Right renal pelvis (tissue), 4 donors: ENCODE measurements at places on chromosomes 4 and X. TPM values are rescaled to one million over a fixed set of nuclear protein-coding genes. Genes with fewer than 3 reads are reported as not detected.

The USP26 gene
- polyA plus RNA-seq, result not detected

DNA sequence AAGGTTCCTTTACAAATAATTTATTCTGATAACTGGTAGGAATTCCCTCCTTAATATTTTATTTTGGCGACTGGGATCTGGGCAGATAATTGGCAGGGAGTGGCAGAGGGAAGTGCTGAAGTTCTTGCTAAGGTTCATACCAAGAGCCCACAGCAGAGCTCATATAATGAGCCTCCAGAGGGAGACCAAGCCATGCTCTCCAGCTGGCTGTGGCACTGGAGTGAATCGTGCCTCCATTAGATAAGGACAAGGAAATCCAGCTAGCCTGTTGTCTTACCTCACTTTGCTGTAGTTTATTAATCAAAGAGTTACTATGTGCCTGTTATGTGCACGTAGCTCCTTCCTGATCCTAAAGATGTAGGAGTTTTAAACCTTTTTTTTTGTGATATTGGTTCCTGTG is 1.3 kb downstream of the ASB12 start:
- no peak for DNase-seq

DNA sequence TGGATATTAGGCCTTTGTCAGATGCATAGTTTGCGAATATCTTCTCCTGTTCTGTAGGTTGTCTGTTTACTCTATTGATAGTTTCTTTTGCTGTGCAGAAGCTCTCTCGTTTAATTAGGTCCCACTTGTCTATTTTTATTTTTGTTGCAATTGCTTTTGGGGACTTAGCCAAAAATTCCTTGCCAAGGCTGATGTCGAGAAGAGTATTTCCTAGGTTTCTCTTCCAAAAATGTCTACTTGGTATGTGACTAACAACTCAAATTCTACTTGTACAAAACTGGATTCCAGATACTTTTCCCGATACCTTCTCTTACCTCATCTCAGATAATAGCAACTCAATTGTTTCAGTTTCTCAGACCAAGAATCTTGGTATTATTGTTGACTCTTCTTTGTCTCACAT is 142.4 kb upstream of the GLRA2 start:
- no peak for DNase-seq

DNA sequence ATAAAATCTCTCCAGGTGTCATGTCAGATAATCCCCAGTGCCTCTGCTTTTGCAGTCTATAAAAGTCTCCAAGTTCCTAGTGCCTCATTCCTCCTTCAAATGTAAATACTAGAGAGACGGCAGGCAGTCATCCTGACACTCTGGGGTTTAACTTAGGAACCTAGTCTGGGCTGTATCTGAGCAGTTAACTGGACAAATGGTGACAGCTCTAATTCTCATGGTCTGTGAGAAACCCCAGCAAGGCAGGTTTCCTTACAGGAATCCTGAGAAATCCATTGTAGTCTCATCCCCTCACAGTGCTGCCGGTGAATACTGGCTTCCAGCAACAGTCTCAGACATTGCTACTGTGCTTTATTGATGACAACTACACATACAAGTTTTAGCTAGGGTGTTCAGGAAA is 246.8 kb downstream of the SNCA start:
- DNase-seq, result no peak

- peak; percentile 6 for DNase-seq
These were observed 25.1 kb downstream of the OCRL start for GRCh38 chrX:129565046-129565650.

DNA sequence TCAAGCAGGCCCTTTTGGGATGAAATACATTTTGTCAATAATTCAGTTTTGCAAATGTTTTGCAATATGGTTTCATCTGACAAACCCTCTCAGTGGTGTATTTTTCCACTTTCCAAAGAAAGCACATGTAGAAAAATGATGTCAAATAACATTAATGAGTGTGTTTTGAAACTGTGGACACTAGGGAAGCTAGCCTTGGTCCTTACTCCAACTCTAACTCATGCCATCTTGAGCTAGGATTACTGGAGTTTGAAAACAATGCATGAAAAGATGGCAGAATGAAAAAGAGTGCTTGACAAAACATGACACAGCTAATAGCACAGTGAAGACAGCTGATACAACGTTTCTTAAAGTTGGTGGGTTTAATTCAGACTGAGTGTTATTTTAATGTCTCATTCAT is 41.4 kb downstream of the HAND2 start:
- DNase-seq, result no peak

The DUX4 gene
- polyA plus RNA-seq, result 0.27 TPM

The BEND4 gene
- 0.97 TPM for polyA plus RNA-seq

DNA sequence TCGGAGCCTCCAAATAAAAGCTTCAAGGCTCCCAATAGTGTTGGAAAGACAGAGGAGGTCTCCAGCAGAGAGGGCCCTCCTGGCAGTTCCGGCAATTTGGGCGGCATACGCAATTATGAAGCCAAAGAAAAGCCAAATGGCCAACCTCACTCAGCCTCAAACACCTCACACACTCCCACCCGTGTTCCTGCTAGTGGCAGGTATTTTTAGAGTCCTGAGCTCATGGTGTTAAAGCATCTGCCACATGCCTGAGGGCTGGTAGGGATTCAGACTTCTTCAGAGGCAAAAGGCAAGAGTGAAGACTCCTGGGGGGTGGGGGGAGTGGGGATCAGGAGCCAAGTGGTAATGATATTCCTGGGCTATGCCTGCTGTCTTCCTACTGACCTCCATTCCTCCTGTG is 7.4 kb downstream of the RAB33A start:
- DNase-seq, result no peak

The TEX11 gene
- 0.05 TPM for polyA plus RNA-seq

- no peak for DNase-seq
These were observed 160.0 kb upstream of the ARX start for GRCh38 chrX:25175743-25176142.

- DNase-seq, result no peak
These were observed 566.2 kb downstream of the MID1IP1 start for GRCh38 chrX:39367416-39367815.

The UGT2A3 gene
- 110 TPM for polyA plus RNA-seq

DNA sequence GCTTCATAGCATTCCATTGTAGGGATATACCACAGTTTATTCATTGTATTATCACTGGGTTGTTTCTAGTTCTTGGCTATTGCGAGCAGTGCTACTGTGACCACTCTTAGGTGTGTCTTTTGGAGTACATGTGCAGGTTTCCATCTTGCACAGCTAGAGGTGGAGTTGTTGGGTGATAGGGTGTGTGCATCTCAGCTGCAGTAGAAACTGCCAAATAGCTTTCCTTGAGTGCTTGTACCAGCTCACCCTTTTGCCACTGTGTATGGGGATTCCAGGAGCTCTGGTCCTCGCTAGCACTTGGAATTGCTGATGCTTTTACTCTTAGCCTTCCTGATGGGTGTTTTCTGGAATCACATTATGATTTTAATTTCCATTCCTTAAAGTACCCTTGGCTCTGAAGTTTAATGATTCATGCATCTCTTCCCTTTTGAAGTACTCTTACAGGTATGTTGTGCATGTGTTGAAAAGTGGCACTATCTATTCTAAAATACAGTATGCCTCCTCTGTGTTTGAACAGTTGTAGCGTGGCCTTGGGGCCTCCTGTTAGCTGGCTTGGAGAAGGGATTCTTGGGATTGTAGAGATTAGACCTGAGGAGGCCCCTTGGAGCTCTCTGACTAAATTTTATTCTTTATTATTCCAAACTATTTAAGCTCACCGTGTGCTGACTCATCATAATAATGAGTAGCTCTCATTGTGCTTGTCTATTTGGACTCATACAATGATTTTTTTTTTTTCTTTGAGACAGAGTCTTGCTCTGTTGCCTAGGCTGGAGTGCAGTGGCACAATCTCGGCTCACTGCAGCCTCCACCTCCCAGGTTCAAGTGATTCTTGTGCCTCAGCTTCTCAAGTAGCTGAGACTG is 38.4 kb downstream of the HTT start:
- DNase-seq, result no peak

The TXK gene
- 2.3 TPM for polyA plus RNA-seq

DNA sequence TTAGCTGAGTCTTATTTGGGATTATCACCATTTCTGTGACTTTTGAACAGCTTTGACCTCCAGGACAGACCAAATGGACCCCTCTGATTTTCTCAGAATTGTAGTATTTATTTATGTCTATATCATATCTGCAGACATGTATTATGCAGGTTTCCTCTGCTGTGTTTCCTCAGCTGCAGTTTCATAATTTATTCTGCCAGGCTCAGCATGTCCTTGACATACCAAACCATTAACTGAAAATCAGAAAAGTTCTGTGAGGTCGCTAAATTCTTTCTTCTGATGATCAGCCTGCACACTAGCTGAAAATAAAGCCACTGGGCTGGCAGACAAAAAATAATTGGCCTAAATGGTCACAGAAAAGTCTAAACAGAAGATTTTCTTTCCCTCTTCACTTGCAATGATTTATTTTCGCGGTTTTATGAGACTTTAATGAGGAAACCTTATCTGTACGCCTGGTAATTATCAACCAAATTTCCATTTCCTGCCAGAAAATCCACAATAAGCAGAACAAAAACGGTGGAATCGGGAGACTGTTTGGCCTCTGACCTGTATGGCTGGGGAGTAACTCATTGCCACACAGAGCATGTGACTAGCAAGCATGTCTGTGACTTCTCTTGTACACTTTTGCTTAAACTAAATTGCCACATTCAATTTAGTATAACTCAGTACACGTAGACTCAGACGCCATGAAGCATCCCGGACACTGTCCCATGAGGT is 150.9 kb downstream of the ENPP6 start:
- DNase-seq, result peak; percentile 33

DNA sequence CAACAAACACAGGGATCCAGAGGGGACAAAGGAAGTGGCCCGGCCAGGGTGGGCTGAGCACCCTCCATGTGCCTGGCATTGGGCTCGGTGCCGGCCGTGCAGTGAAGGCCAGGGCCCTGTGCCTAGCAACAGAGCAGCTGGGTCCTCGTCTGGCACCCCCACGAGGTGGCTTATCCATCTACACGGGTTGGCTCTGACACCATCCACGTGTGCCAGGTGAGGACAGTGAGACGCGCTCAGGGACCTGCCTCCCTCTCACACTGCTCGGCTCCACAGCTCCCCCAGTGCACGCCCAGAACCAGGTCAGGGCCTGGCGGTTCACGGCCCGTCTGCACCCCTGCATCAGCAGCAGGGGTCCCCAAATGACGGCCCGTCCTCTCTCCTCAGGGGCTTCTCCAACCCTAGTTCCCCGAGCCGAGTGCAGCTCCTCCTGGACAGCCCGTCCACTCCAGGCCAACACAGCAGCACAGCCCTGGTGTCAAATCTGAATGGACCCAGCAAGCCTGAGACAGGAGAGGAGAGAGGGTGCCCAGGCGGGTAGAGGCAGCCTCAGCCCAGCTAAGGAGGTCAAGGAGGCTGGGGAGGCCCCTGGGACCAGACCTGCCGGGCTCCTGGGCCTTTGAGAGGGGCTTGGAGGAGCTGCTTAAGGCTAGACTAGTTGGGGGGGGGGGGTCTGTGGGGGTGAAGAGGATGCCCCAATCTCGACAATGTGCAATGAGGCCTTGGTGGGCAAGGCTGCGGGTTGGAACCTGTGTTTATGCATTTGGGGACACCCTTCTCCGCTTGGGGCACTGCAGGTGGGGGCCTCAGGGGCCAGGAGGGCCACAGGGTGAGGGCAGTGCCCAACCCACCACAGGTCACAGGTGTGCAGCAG is 113.6 kb downstream of the FAM53A start:
- DNase-seq, result no peak

DNA sequence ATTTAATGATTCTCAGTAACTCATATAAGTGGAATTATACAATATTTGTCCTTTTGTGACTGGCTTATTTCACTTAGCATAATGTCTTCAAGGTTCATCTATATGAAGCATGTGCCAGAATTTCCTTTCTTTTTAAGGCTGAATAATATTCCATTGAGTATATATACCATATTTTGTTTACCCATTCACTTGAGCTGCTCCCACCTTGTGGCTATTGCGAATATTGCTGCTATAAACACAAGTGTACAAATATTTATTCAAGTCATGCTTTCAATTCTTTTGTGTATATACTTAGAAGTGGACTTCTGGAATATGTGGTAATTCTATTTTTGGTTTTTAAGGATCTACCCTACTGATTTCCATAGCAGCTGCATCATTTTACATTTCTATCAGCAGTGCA is 219.1 kb downstream of the MID1 start:
- no peak for DNase-seq

GRCh38 chr4:600166-600565 is 24.1 kb upstream of the TMEM271 start:
- no peak for DNase-seq

The FOXR2 gene
- polyA plus RNA-seq, result not detected

DNA sequence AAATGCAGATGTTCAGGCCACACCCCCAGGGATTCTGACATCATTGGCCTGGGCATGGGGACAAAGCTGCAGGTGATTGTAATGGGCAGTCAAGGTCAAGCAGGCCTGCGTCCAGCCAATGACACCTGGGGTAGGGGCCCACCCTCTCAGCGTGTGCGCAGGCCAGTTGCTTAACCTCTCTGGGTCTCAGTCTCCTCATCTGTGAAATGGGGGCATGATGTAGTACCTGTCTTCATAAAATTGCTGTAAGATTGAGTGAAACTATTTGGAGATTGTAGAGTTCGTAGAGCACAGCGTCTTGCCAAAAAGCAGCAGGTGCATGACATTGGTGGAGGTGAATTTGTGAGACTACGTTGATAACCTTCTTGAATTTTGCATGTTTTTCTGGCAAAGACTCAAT is 21.2 kb downstream of the RS1 start:
- no peak for DNase-seq

DNA sequence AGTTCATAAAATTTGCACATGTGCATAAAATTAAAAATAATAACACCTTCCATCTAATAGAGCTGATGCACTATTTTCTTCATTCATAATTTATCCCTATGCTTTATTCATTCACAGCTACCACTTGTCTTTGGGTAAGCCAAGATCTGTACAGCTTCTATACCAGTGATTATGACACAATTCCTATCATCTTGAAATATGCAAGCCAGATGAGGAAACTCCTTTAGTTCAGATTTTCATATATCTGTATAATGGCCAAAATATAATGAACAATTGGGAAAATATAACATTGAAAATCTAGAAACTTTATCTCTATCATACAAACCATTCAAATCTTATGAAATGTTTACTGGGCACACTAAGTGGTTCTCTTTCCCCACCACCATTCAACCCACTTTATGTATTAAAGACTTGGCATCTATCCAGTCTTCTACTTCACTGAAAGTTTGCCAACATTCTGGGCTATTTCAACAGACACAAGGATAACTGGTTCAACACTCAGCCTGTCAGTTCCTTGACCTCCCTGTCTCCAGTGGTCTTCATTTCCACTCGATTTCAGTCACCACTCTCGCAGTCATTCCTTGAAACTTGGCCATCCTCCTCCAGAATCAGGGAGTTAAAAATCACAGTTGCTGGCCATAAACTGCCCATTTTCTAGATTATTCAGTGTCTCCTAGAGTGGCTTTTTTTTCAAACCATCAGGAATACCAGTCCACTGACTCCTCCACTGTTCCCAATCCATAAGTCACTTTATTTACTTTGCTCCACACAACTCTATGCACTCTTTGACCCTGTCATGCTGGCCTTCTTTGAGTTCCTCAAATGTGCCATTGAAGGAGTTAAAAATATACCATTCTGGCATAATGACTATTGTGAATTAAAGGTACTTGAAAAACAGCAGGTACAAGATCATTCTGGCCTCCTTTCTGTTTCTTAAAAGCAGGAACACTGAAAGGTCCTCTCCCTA is 85.5 kb downstream of the CAMK2D start:
- DNase-seq, result no peak

The GAGE12F gene
- not detected for polyA plus RNA-seq

The TBC1D9 gene
- polyA plus RNA-seq, result 71.0 TPM

The PPP4R3C gene
- polyA plus RNA-seq, result not detected
